ENCODE measurements at places on chromosomes 1 and 21. TPM values are rescaled to one million over a fixed set of nuclear protein-coding genes. Genes with fewer than 3 reads are reported as not detected.
A peak's percentile ranks its signal among the peaks of the same experiment; 100 is the strongest.

FNDC10 gene
- 1.4 TPM for total RNA-seq

PCP4L1 gene
- total RNA-seq = not detected

CA6 gene
- total RNA-seq = not detected

TCP10L gene
- total RNA-seq = 0.09 TPM

RSPH1 gene
- not detected for total RNA-seq

KCNE2 gene
- not detected for total RNA-seq

RHEX gene
- not detected for total RNA-seq

KIAA1614 gene
- 6.1 TPM for total RNA-seq

TGFB2 gene
- 36.2 TPM for total RNA-seq

KRTAP13-2 gene
- not detected for total RNA-seq

TP73 gene
- not detected for total RNA-seq

TBX19 gene
- total RNA-seq = 0.51 TPM

GRCh38 chr1:109814993-109815786 is 51.5 kb upstream of the EPS8L3 start:
- no peak for DNase-seq

DNA sequence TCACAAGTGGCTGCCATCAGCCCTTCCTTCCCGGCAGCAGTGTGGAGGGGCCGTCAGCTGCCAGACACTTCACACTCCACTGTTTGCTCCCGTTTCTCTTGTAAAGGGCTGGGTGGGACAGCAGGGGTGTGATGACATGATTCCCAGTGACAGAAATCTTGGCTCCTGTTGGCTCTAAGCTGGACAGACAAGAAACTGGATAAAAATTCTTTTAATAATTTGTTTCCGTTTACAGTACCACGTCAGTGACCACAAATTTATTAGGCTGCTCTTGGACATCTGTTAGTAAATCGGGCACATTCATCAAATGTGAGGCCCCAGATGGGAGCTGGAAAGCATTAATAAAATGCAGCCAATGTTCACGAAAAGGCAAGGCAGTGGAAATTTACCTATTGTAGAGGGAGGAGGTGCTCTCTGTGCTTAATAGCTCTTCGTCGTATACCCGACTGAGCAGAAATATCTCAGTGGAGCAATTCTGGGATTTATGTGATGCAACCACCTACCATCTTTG is 353.7 kb upstream of the GREM2 start:
- DNase-seq = no peak

DNA sequence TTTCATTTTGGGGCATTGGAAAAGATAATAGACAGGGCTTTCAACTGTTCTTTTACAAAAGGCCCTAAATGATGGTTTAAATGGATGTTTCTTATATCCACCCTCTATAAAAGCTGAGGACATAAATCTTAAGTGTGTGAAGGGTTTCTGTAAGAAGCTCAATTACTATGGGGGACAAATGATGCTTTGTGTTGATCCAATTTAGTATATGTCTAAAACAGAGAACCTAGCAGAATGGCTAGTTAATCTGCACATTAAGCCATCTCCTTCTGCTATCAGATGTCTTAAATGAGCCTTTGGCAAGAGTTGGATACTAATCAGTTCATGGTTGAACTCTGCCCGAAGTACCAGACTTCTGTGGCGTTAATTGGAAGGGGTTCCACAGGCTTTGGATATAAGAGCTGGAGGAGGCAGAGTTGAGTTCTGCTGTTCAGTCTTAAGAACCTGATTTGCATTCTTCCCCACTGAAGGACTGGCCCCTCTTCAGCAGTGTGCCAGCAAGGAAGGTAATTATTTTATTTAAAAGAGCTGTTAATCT is 43.1 kb downstream of the PTGFRN start:
- DNase-seq = no peak

DNA sequence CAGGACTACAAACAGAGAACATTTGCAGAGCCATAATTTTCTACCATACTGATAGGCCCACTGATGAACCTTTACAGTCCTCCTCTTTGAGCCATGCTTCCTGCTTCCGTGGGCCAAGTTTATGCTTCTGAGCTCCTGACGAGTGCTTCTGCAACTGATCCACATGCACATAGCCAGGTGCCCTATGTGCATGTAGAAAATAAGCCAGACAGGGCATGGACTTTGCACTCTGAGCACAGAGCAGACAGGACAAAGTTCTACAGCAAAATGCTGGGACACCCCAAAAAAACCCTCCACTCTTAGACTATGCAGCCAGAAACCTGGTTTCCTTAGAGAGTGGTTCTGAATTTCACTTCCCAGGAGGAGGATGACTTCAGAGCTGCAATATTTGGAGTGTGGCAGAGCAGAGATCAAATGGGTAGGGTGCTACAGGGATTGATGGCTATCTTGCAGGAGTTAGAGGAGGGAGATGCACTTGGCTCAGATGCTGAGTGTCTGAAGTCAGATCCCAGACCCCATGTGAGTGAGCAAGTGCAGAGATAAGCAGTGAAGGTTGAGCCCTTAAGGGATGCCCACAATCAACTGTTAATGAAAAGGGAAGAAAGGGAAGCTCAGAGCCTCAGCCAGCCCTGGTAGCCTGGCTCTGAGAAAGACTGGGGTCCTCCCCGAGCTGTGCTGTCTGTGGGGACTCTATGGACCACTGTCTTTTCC is 230.9 kb downstream of the DUSP10 start:
- DNase-seq = no peak

- DNase-seq = no peak
Observed at GRCh38 chr1:153921080-153921802, 1.5 kb downstream of the GATAD2B start.

DNA sequence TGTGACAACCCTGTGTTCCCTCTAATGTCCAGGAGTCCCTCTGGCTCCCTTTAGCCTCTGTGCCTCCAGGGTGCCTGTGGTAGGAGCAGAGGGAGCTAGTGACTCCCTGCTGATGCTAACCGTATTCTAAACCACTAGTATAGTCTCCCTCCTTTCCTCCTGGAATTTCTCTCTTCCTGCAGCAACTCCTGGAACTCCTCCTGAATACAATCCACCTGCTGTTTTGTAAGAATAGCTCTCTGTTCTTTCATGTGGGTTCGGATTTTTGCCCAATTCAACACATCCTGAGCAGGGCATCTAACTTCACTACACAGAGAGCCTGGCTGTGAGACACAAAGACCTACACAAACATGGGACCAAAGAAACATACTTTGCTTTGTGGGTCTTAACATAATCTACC is 107.9 kb downstream of the RUNX1 start:
- DNase-seq = no peak

- DNase-seq = no peak
Observed at GRCh38 chr1:76124196-76124595, 49.6 kb downstream of the ST6GALNAC3 start.

GRCh38 chr1:51241119-51241518 is 5.0 kb downstream of the RNF11 start:
- DNase-seq = no peak

DNA sequence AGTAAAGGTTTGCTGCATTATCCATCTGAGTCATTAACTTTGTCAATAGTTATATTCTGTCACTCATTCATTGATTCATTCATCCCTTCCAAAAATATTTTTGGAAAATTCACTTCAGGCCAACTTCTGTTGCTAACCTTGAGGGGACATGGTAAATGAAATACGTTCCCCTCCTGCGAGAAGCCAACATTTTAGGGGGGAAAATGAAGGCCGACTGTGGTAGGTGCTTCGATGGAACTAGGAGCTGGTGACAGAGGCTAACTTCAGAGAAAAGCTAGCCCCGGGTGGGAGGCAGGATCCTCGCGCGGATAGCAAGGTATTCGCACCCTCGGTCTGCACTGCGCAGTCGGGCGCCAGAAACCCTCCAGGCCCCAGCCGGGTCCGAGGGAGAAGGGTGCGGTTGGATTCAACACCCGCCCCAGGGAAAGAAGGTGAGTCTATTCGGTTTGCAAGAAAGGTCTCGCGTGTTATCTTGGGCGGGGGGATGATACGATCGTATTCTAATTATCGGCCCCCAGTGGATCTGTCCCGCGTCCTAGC is 646 bp upstream of the RRP15 start:
- DNase-seq = no peak

DNA sequence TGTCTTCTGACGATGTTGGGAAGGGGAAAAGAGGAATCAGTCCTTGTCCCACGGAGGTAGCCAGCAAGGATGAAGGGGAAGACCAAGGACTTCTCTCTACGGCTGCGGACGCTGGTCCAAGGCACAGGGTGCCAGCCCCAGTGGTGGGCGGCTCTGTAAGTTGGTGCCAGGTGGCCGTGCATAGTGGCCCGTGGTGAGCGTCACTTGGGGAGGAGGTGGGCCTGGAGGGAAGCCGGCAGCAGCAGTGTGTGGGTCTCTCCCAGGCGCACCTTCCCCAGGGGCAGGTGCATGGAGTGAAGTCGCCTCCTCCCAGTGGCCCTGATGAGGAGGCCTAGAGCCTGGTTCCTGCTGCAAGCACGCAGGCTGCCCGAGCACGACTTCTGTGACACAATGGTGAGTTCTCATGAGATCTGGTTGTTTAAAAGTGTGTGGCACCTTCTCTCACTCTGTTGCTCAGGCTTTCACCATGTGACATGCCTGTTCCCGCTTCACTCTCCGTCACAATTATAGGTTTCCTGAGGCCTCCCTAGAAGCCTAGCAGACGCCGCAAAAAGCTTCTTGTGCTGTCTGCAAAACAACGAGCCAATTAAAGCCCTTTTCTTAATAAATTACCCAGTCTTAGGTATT is 43.6 kb upstream of the TIAM1 start:
- DNase-seq = no peak

DNA sequence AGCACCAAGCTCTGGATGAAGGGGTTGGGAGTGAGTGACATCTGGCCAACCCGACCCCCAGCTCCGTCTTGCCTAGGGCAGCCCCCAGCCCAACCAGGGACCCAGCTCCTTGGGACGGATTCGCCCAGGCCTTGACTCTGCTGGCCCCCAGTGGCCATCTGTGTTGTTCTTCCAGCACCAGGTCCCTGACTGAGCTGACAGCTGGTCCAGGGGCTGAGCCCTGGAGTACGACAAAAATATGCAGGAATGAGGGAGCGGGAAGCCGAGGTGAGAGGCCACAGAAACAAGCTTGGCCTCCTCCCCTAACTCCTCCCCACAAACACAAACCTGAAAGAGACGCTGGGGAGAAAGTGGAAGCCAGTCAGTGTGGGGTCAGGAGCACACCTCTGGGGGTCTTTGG is 55.0 kb upstream of the PAX7 start:
- DNase-seq = peak; percentile 75

DNA sequence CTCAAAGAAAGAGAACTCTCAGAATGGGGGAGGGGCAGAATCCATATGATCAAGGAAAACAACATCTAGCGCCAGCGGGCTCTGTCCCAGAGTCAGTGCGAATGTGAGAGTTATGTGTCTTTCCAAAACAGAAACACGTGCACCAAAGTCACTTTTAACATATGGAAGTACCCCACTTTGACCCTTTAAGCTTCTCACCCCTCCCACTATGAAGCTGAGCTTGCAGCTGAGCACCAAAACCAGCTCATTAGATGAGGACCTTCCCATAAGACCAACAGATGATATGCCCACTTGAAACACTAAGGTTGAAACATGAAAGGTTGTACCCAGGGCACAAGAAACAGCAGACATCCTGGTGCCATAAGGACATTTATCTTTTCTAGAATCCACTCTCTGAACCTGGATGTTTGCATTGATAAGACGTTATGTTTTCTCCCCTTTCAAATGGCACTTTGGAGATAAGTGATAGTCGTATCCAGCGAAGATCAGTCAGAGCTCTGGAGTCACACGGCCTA is 171.0 kb downstream of the TGFBR3 start:
- DNase-seq = no peak

GRCh38 chr21:31668651-31669491 is 9.4 kb downstream of the SOD1 start:
- DNase-seq = no peak

- DNase-seq = no peak
Observed at GRCh38 chr1:2356911-2357845, 34.2 kb downstream of the MORN1 start.

DNA sequence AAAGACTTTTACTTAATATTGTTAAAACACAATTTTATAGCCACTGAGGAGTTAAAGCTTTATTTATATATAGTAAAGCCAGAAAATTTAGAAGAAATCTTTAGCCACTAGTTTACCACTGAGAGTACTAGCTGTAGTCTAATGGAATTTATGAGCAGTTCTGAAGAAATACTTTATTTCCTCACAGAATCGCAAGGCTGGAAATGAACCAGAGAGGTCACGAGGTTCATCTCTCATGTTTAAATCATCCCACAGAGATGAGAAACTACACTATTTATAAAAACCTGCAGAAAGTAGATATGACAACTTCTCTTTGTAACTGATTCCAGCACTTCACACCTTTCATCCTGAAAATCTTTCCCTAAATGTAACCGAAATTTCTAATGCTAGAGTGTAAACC is 26.0 kb downstream of the ADGRL4 start:
- DNase-seq = peak; percentile 13

- DNase-seq = no peak
Observed at GRCh38 chr1:8986814-8987190, 39.4 kb downstream of the SLC2A7 start.

DNA sequence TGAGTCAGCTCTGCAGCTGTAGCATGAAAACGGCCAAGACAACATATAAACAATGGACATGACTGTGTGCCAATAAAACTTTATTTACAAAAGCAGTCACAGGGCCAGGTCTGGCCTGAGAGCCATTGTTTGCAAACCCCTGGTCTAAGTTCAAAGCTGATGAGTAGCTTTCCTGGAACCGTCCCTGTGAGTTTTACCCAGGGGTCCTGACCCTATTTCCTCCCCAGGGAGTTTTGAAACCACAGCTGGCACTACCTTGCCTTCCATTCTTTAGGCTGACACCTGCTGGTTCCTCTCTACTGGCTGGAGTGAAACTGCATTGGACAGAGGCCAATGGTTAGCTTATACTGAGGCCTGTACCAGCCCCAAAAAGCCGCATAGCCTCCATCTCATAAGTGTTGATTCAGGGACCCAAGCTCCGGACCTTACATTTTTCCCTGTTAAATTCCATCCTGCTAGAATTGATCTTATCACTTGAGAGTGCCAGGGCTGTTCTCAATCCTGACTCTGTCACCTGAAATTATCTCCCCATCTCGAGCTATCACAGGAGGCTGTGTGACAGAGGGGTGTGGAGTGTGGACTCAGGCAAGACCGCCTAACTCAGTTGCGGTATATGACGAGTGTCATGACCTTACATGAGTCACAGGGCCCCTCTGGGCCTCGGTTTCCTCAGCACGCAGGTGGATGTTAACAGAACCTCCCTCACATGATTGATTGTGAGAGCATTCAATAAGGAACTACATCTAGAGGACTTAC is 343.6 kb downstream of the NPHP4 start:
- DNase-seq = no peak

- no peak for DNase-seq
Observed at GRCh38 chr1:52603630-52604029, 1.5 kb downstream of the GPX7 start.

- no peak for DNase-seq
Observed at GRCh38 chr1:200429221-200429751, 19.4 kb upstream of the ZNF281 start.

All from dermis blood vessel endothelial cell (primary cell).